ENCODE measurements at places on chromosomes 1 and 21.

DNA sequence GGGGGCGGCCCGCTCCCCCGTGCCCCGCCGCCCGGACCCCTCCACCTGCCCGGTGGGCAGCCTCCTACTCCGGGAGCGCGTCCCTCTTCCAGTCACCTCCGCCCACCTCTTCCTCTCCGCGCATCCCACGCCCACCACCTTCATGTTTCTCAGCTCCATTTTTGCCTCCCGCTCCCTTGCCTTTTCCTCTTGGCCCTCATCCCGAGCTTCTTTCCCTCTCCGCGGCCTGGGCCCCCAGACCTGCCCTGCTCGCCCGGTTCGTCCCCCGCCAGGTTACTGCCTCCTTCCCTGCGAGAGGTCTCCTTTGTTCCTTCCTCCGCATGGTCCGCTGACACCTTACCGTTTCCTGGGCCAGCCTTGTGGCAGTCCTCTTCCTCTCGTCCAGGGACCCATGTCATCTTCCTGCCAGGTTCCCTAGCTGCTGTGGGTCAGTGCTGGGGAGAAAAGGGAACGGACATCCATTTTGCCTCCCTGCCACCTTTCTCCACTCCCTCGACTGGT, 563 bp downstream of the QSOX1 start:
- DNase-seq: peak; percentile 18

- DNase-seq: no peak
These were observed at the start of the genes PLA2G2C and UBXN10 for GRCh38 chr1:20185834-20186782. Gene PLA2G2C (minus strand): TSS chr1:20186518. CDS start chr1:20177363, 9,155 bp downstream. Gene UBXN10 (plus strand): TSS chr1:20186096. CDS start chr1:20190562, 4,466 bp downstream.

- no peak for DNase-seq
These were observed 12.5 kb upstream of the ZC3H12A start for GRCh38 chr1:37461698-37462436.

GRCh38 chr1:231232870-231233734, 7.9 kb upstream of the GNPAT start:
- no peak for DNase-seq

DNA sequence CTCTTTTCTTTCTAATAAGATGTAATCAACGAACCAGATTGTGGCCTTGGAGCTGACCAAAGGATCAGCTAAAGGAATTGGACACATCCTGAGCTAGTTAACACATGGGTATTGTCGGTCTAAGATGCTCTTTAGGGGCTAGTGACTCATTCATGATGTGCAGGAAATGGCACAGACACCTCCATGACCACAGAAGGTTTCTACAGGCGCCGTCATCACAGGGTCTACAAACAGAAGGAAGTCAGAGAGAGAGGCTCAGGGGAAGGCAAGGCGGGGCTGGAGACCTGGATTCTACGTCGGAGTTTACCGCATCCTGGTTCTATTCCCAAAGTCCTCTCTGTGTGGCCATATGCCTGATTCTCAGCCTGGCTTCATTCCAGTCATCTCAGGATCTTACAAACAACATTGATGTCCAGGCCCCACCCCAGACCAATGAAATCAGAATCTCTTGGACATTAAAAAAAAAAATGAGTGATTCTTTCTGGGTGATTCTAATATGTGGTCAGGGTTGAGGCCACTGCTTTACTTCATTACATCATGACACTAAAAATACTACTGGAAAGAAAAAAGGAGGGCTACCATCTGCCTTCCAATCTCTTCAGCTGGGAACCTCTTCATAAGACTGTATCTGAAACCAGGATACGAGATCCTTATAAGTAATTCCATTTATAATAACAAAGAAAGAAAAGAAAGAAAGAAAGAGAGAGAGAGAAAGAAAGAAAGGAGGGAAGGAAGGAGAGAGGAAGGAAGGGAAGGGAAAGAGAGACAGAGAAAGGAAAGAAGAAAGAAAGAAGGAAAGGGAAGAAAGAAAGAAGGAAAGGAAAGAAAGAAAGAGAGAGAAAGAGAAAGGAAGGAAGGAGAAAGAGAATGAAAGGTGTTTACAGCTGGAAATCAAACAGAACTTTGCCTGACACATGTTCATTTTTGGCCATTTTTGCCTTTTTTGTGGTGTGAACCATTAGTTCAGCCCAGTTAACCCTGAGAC, 11.6 kb upstream of the KCNJ15 start:
- DNase-seq: no peak

- no peak for DNase-seq
These were observed 552.2 kb upstream of the NCAM2 start for GRCh38 chr21:20445971-20446370.

DNA sequence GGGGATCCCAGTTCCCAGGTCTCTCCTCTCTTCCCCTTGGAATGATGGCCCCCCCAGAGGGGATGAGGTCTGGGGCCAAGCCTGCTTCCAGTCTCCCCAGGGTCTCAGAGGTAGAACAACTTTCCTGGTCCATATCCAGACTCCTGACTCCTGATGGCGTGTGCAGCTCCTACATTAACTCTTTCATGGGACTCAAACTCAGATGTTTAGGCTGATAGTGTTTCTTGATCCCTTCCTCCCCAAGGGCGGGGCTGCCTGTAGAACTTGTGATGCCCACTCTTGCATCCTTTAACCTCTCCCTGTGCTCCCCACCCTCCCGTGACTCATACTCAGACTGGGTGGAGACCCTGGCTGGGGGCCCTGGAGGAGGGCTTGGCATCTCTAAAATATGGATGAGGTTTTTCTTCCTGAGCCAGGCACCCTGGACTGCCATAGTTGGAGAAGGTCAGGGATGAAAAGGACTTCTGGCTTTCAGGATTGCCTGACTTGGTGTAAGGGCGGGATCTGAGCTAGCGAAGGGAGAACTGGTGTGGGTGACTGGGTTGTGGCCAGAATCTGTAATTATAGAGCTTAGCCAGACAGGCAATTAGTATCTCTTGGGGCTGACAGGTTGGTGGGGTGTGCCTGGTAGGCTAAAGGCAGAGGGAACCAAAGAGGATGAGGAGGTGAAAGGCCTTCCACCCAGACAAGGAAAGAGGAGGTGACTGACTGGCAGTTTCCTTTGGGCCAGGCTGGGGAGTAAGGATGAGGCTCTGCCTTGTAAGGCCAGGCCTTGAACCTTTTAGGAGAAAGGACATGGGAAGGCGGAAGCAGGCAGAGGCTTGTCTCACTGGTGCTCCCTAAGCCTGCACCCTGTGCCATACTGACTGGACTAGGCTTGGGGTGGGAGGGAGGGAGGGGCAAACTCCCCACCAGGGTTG, 1.5 kb downstream of the ATP8B2 start:
- peak; percentile 29 for DNase-seq

GRCh38 chr21:44332383-44332782, 6.8 kb downstream of the CFAP410 start:
- no peak for DNase-seq

DNA sequence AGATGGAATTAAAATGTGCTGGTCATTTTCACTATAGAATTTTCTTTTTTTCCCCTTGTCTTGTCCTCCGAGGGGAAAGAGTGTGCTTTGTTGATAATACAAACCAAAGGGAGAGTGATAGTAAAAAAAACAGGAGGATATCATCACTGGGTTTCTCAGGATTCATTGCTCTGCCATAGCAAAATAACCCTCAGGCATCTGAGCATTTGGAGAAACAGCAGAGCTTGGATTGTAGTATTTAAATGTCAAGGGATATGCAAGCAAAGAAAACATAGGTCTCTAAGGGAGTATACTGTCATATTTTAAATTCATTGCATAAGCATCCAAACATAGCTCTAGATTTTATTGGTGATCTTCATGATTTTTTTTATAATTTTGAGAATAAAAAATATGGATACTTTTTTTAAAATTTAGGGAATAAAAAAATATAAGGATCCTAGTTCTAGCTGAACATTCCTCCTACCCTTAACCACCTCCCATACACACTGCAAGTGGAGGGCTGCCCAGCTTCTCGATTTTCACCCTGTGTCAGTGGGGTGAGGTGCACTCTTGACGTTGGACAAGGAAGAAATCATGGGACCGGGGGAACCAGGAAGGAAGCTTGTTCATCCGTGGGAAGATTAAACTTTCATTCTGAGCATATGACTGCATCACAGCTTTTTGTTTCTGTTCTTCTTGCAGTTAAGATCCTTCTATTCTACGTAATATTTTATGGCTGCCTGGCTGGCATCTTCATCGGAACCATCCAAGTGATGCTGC, 4.4 kb downstream of the ATP1B1 start:
- DNase-seq: peak; percentile 82

DNA sequence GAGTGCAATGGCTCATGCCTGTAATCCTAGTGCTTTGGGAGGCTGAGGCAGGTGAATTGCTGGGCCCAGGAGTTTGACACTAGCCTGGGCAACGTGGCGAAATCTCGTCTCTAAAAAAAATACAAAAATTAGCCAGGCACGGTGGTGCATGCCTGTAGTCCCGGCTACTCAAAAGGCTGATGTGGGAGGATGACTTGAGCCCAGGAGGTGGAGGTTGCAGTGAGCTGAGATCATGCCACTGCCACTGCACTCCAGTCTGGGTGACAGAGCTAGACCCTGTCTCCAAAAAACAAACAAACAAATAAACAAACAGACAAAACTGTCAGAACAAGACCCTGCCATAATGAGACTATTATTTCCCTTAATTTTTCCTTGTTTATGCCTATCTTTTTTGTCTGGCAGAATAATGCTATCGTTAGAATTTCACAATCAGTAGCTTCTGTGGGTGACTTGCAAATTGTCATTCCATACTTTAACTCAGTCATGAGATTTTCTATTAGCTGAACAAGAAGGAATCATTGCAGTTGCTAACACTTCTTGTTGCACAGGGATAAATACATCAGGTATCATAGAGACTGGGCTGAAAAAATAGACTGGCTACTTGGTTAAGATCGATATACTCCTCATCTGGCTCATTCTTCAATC, 7.5 kb upstream of the THEM4 start:
- no peak for DNase-seq

DNA sequence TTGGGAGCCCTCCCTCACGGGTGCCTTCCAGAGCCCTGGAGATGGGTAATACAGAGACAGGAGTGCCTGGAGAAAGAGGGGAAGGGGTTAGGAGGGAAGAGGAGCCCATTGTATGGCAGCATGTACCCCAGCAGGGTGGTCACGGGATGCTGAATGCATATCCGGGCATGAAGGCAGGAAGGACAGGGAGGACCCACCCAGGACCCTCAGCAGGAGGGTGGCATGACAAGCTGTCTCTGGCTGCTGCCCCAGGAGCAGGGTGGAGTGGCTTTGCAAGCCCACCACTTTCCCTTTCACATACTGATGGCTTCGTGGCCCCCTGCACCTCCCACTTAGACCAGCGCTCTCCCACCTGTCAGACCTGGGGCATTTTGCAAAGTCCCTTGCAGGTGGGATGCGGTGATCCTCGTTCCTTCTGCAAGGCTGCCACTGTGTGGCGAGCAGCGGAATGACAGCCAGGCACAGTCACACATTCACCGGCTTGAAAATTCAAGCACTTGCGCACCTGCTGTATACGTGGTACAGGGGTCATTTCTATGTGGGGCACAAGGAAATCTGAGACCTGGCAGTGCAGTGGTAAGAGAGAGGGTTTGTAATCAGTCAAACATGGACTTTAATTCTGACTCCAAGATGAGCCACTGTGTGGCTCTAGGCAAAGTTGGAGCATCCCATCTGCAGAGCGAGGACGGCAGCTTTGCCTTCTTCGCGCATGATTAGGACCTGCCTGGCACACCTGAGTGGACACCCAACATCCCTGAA, 53.2 kb upstream of the TMEM51 start:
- peak; percentile 57 for DNase-seq

DNA sequence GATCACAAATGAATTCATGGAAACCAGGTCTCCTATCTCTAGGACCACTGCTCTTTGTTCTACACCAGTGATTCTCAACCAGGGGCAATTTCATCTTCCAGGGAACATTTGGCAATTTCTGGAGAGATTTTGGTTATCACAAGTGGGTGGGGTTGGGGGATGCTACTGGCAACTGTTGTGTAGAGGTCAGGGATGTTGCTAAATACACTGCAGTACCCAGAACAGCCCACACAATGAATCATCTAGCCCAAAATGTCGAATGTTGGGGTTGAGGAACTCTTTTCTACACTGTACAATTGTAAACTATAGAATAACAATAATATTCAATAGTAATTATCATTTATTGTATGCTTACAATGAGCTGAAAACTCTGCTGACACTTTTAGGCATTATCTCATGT, 55.7 kb upstream of the UBE2U start:
- DNase-seq: no peak

DNA sequence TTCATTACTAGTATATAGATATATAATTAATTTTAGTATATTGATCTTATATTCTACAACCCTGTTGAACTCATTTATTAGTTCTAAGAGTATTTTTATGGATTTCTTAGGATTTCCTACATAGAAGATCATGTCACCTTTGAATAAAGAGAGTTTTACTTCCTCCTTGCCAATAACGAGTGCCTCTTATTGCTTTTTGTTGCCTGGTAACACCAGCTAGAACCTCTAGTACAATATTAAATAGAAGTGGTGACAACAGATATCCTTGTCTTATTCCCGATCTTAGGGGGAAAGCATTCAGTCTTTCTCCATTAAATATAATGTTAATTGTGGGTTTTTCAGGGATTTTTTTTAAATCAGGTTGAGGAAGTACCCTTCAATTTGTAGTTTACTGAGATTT, 40.8 kb downstream of the WNT2B start:
- no peak for DNase-seq

DNA sequence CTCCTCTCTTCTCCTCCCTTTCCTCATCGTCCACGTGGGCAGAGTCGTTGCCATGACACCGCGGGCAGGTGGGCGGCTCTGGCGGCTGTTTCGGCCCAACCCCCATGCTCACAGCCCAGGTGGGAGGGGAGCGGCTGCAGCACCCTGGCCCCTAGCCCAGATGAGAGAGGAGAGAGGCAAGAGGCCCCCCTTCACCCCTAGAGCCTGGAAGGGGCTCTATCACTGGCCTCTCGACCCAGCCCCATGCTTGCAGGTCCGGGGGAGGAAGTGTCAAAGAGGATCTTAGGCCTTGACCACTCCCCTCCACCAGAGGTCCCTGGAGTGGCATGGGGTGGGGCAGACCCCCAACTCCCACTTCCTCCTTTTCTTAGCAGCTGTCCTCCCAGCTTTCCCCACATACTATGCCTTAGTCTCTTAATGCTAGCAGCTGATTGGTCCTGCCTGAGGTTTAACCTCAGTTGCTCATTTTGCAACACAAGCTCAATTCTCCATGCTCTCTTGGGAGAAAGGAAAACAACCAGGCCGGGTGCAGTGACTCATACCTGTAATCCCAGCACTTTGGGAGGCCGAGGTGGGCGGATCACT, 10.4 kb downstream of the DLGAP3 start:
- no peak for DNase-seq

GRCh38 chr1:204528241-204528640, 12.0 kb downstream of the MDM4 start:
- no peak for DNase-seq

GRCh38 chr1:115214098-115214497, 124.0 kb downstream of the NGF start:
- no peak for DNase-seq

GRCh38 chr1:68136187-68136586, 85.8 kb upstream of the DIRAS3 start:
- DNase-seq: peak; percentile 53

All from lung microvascular endothelial cell (primary cell).